Putamen (tissue), 1 donor: ENCODE measurements at places on chromosomes 2 and 18.
A peak's percentile ranks its signal among the peaks of the same experiment; 100 is the strongest.

DNA sequence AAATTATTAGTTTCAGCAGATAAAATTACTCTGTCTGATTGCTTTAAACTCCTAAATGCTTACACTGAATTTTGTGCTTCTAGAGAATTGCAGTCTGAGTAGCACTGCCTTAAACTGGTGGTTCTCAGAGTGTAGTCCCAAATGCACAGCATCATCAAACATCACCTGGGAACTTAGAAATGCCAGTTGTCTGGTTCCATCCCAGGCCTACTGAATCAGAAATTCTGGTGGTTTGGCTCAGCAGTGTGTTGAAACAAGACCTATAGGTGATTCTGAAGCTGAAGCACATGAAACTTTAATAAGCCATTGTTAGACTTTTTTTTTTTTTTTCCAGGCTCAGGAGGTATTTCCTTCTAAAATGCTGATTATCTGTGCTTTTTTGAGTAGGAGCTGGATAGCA lies 22.0 kb downstream of the EPC2 start:
- DNase-seq = no peak

DNA sequence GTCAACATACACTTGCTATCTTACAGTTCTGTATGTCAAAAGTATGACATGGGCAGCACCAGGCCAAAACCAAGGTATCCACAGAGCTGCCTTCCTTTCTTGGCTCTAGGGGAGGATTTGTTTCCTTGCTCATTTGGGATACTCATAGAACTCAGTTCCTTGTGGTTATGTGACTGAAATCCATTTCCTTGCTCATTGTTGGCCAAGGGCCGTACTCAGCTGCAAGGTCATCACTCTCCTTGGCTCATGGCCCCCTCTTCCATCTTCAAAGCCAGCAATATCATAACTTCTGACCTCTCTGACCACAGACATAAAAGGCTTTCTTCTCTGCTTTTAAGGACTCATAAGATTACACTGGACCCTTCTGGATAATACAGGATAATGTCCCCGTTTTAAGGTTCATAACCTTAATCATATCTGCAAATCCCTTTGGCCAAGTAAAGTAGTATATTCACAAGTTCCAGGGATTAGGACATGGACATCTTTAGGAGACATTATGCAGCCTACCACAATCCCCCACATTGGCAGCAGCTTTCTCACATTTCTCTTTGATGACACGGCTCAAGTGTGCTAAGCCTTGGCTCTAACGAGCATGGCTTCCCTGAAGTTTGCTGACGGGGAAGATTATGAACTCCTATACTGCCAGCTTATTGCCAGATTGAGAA lies 20.9 kb downstream of the TMEM237 start:
- DNase-seq = no peak

DNA sequence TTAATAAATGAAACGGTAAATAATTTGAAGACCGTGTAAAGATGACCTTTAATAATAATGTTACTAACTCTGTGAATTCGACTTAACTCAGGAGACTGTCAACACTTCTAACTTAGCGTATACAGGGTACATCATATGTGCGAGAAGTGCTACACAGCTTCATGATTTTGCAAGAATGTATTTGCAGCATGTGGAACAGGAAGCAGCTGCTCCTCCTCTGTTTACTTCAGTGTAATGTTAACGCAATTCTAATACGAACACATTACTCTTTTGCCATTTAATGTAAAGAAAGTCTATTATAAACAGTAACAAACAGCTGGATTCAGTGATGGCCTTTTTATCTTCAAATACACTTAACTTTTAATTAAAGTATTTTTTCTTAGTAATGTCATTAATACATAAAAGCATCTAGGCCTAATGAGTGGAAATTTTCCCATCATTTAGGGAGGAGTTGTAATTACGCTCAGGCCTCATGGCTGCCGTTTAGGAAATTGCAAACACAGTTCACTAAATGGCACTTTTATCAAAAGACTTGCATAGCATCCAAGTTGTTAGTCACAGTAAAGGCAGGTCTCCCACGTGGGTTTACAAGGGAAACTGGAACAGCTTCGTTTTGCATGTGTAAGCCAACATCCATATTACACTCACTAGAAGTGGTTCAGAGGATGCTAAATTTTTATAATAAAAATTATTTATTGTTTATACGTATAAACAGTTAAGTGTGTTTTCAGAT lies 635.7 kb downstream of the FBXO15 start:
- DNase-seq = no peak

DNA sequence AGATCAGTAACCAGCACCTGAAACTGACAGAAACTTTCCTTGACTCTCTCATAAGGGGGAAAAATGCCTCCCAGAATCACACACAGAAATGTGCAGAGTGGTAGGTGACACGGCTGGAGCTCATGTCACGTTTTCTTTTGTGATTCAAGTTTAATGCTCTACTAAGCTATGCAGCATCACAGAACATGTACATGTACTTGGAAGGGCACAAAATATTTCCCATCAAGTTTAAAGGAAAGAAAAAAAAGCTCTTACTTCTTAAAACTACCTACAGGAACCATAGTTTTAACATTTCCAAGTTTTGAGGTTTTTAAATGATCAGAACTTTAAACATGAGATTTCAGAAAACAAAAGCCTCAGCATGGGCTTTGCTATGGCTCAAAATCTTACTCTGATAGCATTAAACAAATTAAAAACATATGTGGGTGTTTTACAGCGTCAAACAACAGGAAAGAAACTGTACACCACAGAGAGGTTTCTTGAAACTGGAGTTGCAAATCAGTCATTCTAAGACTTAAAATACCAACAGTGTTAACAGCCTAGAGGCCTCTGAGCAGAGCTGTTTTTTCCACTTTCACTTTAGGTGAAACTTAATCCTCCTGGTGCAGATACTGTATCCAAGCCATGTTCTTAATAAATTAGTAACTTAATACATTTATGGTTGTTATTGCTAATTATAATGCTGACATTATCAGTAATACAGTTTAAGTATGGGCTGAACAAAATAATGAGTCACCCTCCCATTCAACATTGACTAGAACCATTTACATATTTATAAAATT lies 30.1 kb downstream of the MBP start:
- DNase-seq = no peak

- peak; percentile 52 for DNase-seq
Measured at GRCh38 chr18:35122586-35123224, 81.5 kb downstream of the MAPRE2 start.

GRCh38 chr2:170966648-170967396 lies 37.8 kb downstream of the GORASP2 start:
- DNase-seq = no peak

GRCh38 chr2:124664363-124664762 lies 639.3 kb downstream of the CNTNAP5 start:
- DNase-seq = no peak

DNA sequence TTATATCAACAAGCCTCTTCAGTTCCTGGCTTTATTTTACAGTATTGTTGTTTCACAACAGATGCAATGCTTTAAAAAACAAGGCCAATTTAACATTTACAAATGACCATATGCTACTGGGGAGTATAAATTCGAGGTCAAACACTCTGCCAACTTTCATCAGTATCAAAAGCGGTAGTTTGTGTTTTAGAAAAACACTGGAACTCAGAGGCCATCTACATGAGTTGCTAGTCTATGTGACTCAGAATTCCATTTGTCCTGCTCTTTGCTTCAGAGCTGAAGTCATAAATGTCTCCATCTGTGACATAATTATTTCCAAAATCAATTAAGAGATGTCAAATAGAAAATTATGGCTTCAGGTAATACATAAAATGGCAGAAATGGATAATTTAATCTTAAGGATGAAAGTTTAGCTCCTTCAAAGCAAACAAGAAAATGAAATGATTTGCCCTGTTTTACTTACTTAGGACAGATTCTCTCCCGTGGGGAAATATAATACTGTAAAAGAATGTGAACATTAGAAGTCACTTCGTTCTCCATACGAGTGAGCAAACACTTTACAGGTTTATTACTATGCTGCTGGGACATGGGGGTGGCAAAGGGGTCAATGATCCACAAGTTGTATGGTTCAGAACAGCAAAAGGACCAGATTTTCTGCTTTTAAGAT lies 3.7 kb downstream of the MEX3C start:
- no peak for DNase-seq
